Osteoblast (primary cell): ENCODE measurements at places on chromosomes 4 and X. TPM values are rescaled to one million over a fixed set of nuclear protein-coding genes. Genes with fewer than 3 reads are reported as not detected.

Gene RAB9B
- 1.1 and 1.8 TPM in 2 replicates for total RNA-seq

Gene DACH2
- not detected in 2 replicates for total RNA-seq

Gene GPR78
- total RNA-seq = 1.2 and 1.8 TPM in 2 replicates

Gene ZNF630
- total RNA-seq = 0.72 and 2.1 TPM in 2 replicates

Gene IL9R
- not detected in 2 replicates for total RNA-seq

Gene CXorf38
- 10.1 and 14.7 TPM in 2 replicates for total RNA-seq

DNA sequence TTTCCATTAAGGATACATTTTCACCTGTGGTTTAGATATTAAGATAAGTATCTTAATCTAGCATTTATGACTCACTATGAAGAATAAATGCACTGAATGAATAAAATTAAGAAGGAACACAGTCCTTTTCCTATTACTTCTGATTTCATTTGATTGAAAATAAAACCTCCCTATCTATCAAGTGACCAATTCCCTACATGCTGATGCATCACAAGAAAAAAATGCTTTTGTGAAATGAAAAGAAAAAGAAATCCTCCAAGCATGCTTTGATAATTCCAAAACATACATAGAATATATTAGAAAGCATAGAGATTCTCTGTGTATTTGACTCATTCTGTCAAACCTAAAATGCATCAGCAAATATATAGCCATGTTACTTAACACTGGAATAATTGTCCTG, 37.1 kb downstream of the PCDH10 start:
- H3K4me1 ChIP-seq = peaks cover 9% of the 10 kb centered on the region
- peak overlapping the region; percentile 75 for H3K27ac ChIP-seq
- peak; percentile 48 for DNase-seq
- no peaks in the 10 kb centered on the region for H3K36me3 ChIP-seq

DNA sequence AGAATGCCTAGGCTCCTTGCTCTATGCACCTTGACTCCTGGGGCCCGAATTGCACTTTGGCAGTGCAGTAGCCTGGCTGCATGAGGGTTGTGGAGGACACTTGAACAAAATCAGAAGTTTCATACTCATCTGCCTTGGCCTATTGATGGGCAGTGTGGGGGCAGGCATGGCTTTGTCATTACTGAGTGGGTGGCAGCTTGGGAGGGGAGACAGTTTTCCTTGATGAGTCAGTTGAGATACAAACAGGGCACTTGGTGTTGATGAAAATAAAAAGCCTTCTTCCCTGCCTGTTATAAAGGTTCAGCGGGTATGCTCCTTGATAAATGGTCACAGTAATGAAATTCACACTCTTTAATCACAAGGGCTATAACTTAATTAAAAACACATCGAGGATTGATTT, 126.8 kb upstream of the MAMLD1 start:
- DNase-seq = peak; percentile 68
- H3K27ac ChIP-seq = no peak overlapping the region
- H3K4me1 ChIP-seq = peaks cover 16% of the 10 kb centered on the region

- H3K27ac ChIP-seq = no peak overlapping the region
- DNase-seq = no peak
- no peaks in the 10 kb centered on the region for H3K27me3 ChIP-seq
Observed at GRCh38 chr4:152909901-152910300, 26.2 kb upstream of the FHDC1 start.

DNA sequence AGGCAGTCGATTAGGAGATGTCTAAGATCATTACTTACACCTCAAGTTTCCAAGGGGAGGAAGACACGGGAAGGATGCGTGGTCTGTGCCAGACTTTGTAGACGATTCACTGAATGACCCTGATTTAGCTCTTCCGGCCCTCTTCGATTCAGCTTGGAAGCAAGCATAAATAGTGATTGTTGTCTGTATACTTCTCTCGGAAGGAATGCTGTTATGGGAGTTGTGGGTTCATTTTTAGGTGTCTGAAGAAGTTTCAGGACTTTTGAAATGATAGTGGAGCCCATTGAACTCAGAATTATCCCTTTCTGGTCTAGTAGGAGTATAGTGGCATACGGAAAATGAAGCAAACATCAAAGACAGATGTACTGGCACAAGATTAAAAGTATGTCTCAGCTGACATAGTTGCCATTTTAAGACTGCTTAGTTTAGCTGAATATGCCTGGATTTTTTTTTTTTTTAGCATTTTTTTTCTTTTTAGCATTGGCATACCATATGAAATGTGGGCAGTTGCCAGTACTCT, 1.0 kb upstream of the ANKRD17 start:
- DNase-seq = no peak
- H3K4me3 ChIP-seq = peak overlapping the region; percentile 92
- H3K27me3 ChIP-seq = no peaks in the 10 kb centered on the region
- H3K27ac ChIP-seq = peak overlapping the region; percentile 89
- H3K36me3 ChIP-seq = no peaks in the 10 kb centered on the region
- peaks cover 22% of the 10 kb centered on the region for H3K4me1 ChIP-seq

DNA sequence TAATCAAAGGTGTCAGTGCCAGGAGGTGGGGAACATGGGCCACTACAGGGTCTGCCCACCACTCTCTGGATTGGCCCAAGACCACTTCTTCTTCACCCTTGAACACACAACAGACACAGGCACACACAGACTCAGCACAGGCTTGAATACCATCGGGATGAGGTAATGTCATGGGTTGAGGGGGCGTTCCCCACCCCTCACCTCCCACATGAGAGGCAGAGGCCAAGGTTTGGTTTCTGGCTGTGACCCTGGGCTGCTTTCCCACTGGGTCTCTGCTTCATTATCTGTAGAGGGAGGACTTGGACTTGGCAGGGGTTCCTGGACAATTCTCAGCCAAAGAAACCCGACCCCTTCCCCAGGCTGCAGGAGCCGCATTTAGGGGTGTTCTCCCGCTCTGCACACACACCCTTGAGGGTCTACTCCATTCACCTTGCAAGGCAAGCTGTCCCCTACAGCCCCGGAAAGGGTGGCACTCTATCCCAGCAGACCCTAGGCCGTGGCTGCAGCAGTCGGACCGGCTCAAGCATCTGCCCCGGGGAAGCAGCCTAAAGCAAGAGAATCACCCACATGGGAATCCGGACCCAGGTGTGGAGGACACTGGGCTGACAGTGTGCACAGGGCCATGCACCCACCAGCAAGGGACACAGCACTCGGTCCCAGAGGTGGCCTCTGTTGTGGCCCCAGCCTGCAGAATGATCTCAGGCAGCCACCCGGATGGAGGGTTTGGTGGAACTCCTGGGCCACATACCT, 62.4 kb downstream of the TRMT44 start:
- no peaks in the 10 kb centered on the region for H3K36me3 ChIP-seq
- H3K4me1 ChIP-seq = peaks cover 16% of the 10 kb centered on the region
- no peak overlapping the region for H3K4me3 ChIP-seq

DNA sequence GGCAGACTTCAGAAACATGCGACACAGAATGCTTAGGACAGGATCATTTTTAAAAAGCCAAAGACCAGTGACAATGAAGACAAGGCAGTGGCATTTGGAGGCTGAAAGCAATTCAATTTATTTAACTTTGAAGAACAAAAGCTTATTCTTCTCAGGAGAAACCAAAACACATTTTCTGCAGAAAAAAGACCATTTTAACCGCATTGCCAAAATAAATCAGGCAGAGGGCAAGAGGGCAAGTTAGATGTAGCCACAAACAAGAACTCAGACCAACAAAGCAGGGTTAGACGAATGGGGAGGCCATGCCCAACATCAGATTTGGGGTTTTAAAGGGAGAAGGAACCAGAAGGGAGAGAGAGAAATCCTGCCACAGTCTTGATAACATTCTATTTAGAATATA, 58.9 kb downstream of the RELL1 start:
- no peak overlapping the region for H3K4me3 ChIP-seq
- H3K27me3 ChIP-seq = no peaks in the 10 kb centered on the region
- no peak for DNase-seq
- peaks cover 3% of the 10 kb centered on the region for H3K36me3 ChIP-seq

DNA sequence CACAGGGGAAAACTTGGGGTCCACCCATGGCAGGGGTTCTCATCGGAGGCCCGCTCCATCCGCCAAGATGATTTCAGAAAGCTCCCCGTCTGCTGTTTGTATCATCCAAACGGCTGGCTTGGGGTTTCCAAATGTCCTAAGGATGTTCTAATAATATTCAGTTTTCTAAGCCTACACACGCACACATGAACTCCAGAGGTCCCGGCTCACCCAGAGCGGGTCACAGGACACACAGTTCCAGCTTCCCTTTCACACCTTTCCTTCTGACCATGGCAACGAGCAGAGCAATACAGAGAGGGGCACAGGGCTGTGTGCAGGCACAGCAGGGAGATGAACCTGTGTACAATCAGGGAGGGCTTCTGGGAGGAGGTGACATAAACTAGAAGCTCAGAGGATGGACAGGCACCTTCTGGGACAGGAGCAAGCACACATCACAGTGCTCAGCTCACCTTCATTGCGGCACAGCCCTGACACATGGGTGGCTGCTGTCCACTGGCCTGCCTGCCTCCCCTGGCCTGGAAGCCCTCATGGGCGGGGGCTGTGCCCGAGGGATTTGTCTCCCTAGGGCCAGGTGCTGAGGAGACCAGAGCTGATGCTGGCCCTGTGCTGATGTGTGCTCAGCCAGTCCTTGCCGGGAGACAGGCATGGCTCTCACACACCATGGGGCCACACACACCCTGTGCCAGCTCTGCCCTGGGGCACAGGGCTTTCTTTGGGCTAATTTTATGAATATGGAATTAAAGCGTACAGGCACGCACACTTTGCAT, 44.8 kb downstream of the ABLIM2 start:
- no peaks in the 10 kb centered on the region for H3K4me1 ChIP-seq
- H3K4me3 ChIP-seq = no peak overlapping the region
- DNase-seq = peak; percentile 62
- no peaks in the 10 kb centered on the region for H3K36me3 ChIP-seq
- H3K27me3 ChIP-seq = peaks cover 37% of the 10 kb centered on the region

DNA sequence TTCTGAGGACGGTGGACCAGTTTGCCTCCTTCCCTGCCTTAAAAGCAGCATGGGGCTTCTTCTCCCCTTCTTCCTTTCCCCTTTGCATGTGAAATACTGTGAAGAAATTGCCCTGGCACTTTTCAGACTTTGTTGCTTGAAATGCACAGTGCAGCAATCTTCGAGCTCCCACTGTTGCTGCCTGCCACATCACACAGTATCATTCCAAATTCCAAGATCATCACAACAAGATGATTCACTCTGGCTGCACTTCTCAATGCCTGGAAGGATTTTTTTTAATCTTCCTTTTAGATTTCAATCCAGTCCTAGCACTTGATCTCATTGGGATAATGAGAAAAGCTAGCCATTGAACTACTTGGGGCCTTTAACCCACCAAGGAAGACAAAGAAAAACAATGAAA, 255.3 kb downstream of the RAPGEF2 start:
- H3K4me3 ChIP-seq = no peak overlapping the region
- H3K27ac ChIP-seq = peak overlapping the region; percentile 88
- no peaks in the 10 kb centered on the region for H3K27me3 ChIP-seq
- H3K36me3 ChIP-seq = peaks cover 12% of the 10 kb centered on the region
- DNase-seq = peak; percentile 83
- peaks cover 22% of the 10 kb centered on the region for H3K4me1 ChIP-seq

DNA sequence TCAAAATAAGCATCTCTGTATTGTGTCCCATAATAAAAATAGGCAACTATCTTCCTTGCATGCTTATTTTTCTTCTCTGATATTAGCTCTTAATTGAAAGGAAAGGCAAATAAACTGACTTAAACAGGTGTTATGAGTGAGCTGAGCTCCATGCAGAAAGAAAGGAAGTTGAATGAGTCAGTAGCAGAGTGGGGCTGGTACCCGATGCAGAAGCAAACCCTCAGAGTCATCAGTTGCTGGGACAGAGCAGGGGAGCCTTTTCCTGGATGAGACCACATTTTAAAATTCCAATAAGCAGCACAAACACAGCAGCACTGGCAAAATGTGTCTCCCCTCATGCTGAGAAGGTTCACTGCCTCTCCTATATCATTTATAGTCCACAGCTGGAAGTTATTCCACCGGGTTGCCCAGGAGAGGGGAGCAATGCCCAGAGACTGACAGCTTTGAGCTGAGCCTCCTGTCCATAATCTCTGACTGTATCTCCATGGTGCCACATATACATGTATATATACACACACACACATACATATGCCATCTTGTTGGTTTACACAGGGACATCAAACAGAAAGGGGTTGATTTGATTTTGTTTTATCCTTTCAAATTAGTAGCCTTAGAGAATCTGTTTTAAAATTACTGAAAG, 274.3 kb upstream of the PPARGC1A start:
- H3K4me1 ChIP-seq = no peaks in the 10 kb centered on the region
- no peak overlapping the region for H3K4me3 ChIP-seq
- H3K36me3 ChIP-seq = no peaks in the 10 kb centered on the region
- no peaks in the 10 kb centered on the region for H3K27me3 ChIP-seq
- H3K27ac ChIP-seq = no peak overlapping the region

DNA sequence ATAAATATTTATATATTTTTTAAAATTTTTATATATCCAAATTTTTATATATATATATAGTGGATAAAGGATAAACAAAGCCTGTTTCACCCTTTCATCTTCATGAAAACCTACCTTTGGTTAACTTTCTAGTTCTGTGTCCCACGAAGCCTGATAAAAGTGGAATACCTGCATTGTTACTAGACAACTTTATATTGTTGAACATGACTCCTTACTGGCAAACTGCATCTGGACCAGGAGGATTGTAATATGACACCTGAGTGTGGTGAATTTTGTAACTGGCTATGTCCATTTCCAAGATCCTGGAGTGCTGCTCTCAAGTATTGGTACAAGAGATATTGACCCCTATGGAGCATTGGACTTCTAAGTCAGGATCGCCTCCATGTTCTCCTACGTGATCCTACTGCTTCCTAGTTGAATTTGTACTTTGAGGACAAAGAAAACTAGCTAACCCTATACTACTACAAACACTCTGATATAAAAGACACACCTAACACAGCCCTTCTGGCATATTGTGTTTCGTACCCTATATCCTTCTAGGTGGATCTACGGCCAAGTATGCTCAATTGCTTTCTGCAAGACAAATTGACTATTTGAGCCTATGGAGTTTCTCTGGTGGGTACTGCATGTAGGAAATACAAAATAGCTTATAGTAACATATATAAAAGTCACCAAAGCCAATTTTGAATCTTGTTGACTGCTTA, 61.3 kb upstream of the PRRG1 start:
- no peaks in the 10 kb centered on the region for H3K36me3 ChIP-seq
- no peaks in the 10 kb centered on the region for H3K4me1 ChIP-seq
- H3K27me3 ChIP-seq = no peaks in the 10 kb centered on the region
- H3K27ac ChIP-seq = no peak overlapping the region

GRCh38 chr4:105158837-105159236, 12.2 kb downstream of the TET2 start:
- H3K4me1 ChIP-seq = no peaks in the 10 kb centered on the region
- H3K27me3 ChIP-seq = no peaks in the 10 kb centered on the region
- no peak overlapping the region for H3K27ac ChIP-seq
- H3K4me3 ChIP-seq = no peak overlapping the region
- DNase-seq = no peak

GRCh38 chr4:126775485-126776106, 857.2 kb upstream of the INTU start:
- no peak overlapping the region for H3K27ac ChIP-seq
- peaks cover 11% of the 10 kb centered on the region for H3K4me1 ChIP-seq
- no peaks in the 10 kb centered on the region for H3K27me3 ChIP-seq
- no peak for DNase-seq
